ENCODE measurements at places on chromosomes 11 and 22.

DNA sequence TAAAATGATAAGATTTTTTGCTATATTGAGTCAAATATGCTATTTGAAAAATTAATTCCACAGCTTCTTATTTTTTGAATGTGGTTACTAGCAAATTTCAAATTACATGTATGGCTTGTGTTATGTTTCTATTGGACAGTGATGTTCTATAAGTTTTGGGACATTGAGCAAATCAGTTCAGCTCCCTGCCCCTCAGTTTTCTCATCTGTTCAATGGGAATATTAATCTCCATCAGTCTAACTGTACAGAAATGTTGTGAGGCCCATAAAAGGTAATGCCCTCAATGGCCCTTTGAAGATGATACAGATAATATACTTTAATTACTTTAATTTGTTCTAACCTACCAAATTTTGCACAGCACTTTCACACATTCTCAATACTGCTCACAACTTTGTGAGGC lies 15.2 kb downstream of the WT1 start:
- DNase-seq, result no peak

DNA sequence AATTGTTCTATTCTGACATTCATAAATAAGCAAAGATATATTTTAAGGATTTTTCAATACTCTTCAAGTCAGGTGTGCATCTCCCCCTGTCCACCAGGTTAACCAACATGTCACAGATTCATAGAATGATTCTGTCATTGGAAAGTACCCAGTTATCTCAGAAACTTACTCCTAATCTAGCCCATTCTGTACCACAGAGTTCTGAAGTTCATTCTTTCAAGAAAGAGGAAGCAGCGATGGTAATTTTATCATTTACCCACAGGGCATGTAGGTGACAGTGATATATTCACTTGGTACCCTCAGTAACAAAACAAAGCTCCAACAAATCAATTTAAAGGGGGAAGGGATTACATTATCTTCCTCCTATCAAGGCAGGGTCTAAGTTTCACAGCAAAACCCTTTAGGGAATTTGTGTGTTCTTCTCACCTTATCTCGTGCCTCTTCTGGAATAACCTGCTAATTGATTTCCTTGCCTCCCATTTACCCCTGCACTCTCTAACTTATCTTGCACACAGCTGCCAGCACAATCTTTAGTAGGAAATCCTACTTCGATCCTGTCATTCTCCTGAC lies 19.0 kb upstream of the MPPED2 start:
- no peak for DNase-seq

GRCh38 chr22:46464701-46465344 lies 72.6 kb downstream of the CELSR1 start:
- no peak for DNase-seq

- DNase-seq, result no peak
These were observed 7.8 kb upstream of the KDM2A start for GRCh38 chr11:67111261-67111660.

GRCh38 chr11:125263268-125263790 lies 98.8 kb downstream of the PKNOX2 start:
- DNase-seq, result peak; percentile 97

GRCh38 chr11:33892906-33893594 lies 1.2 kb upstream of the LMO2 start:
- no peak for DNase-seq

DNA sequence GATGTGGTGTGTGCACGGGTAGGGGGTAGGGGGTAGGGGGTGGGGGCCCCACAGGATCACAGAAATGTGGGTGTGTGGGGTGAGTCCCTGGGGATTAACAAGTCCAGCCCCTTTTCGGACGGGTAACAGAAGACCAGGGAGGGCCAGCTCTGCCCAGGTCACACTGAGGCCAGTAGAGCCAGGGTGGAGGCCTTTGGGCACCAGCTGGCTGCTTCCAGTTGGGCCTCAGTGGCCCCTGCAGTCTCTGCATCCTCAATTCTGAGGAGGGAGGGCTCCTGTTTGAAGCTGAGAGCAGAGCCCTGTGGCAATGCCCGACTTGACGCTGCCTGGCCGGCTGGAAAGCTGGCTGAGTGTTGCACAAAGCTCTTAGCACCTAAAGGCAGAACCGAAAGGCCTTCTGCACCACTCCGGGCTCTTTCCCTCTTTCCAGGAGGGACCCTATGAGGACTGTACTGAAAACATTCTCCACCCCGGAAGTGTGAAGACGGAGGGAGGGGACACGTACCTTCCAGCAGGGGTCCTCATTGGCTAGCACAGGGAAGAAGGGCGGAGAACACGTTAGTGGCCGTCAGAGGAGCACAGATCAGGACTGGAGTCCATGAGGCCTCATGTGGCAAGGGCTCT lies 120.4 kb downstream of the PHF21B start:
- DNase-seq, result no peak

DNA sequence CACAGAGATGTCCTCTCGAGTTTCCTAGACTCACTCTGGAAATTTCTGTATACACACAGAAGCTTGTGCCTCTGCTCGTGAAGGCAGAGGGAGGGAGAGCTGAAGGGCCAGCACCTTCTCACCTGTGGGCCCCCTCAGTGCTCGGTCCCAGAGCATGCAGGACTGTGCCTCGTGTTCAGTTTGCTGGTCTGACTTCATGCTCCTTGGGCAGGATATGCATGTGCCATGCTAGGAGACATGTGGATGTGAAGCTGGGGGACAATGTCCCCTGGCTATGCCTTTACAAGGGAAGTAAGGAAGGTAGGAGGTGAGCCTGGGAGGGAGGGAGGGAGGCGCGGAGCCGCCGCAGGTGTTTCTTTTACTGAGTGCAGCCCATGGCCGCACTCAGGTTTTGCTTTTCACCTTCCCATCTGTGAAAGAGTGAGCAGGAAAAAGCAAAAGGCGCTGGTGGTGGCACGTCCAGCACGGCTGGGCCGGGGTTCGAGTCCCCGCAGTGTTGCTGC lies 22.6 kb downstream of the NEAT1 start:
- no peak for DNase-seq

DNA sequence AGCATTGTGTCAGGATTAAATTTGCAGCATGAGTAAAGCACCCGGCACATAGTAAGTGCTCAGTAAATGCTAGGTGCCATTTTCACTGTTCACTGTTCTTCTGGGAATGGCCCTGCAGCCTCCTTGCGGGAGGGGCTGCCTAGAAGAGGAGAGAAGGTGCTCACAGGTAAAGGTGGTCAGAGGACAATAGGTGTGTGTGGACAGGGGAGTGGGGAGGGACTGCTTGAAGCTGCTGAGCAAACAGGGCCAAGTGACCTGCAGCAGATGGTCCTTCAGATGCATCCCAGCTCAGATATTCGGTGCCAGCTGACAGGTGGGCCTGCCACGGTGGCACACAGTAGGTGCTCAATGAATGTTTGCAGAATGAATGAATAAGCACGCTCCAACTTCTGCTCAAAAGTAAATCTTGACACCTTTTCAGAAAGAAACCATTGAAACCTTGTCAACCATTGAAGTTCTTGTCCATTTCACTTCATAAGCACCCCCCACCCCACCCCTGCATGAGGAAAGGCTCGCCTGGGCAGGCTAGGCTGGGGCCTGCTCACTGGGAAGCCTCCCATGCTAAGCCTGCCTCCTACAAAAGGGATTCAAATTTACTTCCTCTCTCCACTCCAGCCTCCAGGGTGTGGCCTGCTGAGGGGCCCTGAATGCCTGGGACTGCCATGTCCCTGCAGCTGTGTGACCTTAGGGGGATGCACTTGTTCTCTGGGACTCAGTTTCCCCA lies 1.6 kb downstream of the KIAA0930 start:
- DNase-seq, result no peak

DNA sequence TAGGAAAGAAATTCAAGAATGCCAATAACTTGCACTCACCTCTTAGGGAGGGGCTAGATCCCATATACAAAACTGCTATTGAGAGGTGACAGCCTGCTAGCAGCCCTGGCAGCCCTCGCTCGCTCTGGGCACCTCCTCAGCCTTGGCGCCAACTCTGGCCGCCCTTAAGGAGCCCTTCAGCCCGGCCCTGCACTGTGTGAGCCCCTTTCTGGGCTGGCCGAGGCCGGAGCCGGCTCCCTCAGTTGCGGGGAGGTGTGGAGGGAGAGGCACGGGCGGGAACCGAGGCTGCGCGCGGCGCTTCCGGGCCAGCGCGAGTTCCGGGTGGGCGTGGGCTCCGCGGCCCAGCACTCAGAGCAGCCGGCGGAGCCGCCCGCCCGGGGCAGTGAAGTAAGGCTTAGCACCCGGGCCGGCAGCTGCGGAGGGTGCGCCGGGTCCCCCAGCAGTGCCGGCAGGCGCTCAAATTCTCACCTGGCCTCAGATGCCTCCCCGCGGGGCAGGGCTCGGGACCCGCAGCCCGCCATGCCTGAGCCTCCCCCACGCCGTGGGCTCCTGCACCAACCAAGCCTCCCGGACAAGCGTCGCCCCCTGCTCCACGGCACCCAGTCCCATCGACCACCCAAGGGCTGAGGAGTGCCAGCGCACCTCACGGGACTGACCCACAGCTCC lies 329.9 kb downstream of the FAM181B start:
- no peak for DNase-seq

DNA sequence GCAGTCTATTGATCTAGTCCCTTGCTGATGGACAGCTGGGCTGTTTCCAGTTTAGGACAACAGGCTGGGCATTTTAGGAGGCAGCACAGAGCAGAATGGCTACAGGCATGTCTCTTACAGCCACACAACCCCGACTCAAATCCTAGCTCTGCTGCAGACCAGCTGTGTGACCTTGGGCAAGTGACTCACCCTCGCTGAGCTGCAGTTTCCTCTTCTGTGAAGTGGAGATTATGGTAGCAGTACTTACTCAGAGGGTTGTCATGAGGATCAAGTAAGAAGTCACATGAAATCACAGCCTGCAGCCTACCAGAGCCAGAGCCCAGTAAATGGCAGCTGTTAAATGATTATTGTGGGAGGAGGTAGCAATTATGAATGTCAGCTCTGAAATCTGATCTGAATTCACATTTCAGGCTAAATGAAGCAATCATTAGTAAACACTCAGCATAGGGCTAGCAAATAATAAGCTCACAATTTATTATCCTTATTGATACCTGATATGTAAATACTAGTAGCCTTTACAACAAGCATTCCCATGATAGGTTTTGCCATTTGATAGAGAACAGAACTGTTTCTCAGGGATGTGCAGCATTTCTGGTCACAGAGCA lies 58.9 kb downstream of the MYEOV start:
- DNase-seq, result peak; percentile 72

GRCh38 chr11:132464003-132464342 lies 1068.3 kb downstream of the OPCML start:
- peak; percentile 73 for DNase-seq

GRCh38 chr22:32342977-32343376 lies 14.7 kb upstream of the RFPL3 start:
- no peak for DNase-seq

GRCh38 chr22:46007003-46007847 lies 30.3 kb upstream of the WNT7B start:
- DNase-seq, result no peak

- no peak for DNase-seq
These were observed 86.5 kb upstream of the B3GAT1 start for GRCh38 chr11:134498326-134499139.

DNA sequence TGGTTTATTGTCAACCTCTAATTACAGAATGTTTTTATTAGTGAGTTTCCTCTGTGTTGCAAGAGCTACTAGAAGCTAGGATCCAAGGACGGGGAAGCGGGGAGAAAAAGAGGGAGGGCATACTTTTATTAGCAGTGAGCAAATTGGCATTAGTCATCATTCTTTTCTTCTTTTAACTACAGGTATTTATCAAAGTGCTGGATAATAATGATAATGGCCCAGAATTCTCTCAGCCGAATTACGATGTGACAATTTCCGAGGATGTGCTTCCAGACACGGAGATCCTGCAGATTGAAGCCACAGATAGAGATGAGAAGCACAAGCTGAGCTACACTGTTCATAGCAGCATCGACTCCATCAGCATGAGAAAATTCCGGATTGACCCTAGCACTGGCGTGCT lies 179.7 kb upstream of the MTNR1B start:
- no peak for DNase-seq

- no peak for DNase-seq
These were observed 565 bp downstream of the NUCB2 start for GRCh38 chr11:17277024-17277584.

- DNase-seq, result no peak
These were observed 220.7 kb upstream of the UBASH3B start for GRCh38 chr11:122434786-122435185.

DNA sequence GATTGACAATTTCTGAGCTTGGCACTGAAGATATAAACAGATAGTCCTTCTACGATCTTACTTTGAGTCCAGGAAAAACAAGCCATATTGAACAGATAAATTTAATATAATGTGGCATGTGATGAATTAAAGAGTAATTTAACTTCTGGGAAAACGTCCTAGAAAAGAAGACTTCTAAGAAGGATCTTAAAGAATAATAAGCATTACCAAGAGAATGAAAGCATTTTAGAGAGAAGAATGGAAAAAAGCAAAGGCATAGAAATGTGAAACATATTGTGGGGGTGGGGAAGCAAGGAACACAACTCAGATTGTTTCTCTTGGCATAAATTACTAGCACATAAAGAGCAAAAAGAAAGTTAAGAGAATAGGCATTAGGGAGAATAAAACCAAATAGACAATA lies 5.4 kb downstream of the DDIAS start:
- no peak for DNase-seq

DNA sequence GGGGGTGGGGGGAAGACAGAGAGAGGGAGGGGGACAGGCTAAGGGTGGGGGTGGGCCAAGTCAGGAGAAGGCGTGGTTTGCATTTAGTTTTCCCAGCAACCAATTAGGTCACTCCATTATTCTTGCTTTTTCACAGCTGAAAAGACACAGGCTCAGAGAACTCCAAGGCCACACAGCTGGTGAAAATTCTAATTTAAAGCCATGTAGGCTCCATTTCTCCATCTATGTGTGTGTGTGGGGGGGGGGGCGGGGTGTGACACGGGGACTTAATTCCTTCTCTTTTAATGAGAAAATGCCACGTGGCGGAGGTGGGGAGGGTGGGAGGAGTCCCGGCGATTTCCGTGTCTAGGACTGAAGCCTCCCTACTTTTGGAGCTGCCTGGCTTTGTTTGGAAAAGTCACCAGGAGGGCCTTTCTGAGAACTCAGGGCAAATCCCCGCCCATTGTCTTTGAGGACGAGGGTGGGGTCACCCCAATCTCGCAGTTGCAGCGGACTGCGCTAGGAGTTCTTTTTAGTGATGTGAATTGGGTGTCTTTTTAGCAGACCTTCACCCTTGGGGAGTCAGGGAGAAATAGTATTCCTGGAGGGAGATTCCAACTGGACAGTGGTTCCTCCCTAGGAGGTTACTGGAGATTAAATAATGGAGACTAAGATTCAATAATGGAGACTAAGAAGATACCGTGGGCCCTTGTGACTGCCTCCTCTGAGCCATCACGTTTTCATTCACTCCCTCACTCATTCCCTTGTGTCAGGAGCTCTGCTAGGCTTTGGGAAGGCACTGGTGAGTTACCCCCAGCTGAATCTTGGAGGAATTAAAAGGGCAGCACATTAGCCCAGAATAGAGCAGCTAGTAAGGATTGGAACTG lies 36.4 kb upstream of the PTPRJ start:
- DNase-seq, result no peak

GRCh38 chr11:68049509-68050370 lies 10.9 kb downstream of the TCIRG1 start:
- DNase-seq, result no peak

DNA sequence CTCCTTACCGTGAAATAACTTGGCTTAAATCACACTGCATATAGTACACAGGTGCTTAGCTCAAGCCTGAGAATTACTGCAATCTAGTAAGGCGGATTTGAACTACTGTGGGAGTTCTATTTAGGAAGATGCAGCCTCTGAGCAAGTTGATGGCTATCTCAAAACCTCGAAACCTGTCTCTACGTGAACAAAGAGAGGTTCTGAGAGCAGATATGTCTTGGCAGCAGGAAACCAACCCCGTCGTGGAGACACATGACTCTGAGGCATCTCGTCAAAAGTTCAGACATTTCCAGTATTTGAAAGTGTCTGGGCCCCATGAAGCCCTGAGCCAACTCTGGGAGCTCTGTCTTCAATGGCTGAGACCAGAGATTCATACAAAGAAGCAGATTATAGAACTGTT lies 5.9 kb downstream of the ZNF215 start:
- DNase-seq, result no peak

All from fibroblast of skin of left quadriceps (primary cell).